ENCODE measurements at places on chromosomes 11 and 22.

DNA sequence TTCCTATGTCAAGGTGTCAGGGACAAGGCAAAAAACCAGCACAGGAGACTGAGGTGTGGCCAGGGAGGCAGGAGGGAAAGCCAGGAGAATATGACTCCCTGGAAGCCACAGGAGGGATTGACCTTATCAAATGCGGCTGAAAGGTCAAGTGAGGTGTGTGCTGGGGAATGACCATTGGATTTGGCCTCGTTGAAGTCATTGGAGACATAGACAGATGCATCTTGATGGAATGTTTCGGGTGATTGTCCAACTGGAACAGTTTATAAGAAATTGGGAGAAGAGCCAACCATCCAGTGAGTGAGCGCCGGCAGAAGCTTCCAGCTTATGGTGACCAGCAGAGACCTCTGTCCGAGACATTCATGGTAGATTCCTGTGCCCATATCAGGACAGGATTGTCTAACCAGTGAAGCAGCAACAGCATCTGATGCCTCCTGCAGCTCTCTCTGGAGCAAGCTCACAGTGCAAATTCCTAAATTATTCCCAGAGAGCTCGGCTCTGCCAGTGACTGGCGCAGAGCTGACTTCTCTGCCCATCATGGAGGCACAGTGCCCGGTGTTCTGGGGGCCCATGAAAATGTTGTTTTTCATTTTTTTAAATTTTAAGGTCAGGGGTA lies 95.4 kb downstream of the MYO18B start:
- no peak for DNase-seq

- no peak for DNase-seq
Measured at GRCh38 chr22:23108249-23109078, 33.3 kb downstream of the RSPH14 start.

DNA sequence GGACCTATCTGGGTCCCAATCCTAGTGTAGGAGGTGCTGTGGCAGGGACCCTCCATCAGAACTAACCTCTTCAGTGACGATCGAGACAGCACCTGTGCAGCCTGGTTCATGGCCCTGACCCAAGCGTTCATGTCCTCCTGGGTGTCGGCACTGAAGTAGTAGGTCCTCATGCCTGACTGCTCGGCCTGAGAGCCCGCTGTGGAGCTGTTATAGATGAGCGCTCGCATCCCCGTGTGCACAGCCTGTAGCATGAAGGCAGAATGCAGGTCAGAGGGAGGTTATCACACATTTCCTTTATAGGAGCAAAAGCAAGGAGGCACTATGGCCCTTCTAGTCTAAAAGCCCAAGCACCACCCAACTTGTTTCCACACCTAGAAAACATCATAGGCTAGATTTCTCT lies 103.0 kb downstream of the C11orf58 start:
- no peak for DNase-seq

DNA sequence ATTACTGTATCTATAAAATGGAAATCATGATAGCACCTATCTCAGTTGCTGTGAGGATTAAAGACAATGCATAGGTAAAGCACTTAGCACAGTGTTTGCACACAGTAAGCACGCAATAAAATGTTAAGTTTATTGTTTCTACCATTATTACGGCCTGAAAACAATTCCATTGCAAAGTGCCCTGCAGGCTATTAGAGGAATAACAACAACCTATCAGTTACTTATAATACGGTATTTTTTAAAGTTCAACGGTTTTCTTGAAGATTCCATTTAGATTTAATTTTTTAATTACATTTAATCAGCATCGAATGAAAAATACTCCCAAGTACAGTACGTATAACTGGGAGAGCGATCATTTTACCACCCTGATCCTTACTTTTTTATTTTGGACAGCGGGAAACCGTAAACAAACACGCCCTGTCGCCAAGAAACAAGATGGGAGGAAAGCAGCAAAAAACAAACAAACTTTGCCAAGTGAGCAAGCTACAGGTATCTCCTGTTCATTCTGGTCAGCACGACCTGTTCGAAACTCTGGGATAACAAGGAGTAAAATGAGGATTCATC lies 893 bp downstream of the SLC36A4 start:
- no peak for DNase-seq

- no peak for DNase-seq
Measured at GRCh38 chr11:65445101-65445603, 22.6 kb downstream of the NEAT1 start.

GRCh38 chr22:19769393-19769715 lies 8.8 kb downstream of the TBX1 start:
- DNase-seq, result no peak

DNA sequence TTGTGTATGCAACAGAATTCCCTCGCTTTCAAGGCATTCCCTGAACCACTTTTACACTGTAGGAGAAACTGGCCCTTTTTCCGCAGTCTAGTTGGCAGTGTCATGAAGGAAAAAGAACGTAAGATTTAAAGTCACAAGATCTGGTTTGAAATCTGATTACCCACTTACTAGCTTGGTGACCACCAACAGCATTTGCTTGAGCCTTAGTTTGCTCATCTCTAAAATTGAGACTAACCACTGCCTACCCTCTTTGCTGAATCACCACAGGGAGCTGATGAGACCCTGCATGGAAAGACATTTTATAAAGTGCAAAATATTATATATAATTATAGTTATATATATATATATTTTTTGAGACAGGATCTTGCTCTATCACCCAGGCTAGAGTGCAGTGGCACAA lies 39.4 kb downstream of the SYTL2 start:
- DNase-seq, result no peak

- DNase-seq, result no peak
Measured at GRCh38 chr22:23149743-23150238, 4.5 kb downstream of the RAB36 start.

DNA sequence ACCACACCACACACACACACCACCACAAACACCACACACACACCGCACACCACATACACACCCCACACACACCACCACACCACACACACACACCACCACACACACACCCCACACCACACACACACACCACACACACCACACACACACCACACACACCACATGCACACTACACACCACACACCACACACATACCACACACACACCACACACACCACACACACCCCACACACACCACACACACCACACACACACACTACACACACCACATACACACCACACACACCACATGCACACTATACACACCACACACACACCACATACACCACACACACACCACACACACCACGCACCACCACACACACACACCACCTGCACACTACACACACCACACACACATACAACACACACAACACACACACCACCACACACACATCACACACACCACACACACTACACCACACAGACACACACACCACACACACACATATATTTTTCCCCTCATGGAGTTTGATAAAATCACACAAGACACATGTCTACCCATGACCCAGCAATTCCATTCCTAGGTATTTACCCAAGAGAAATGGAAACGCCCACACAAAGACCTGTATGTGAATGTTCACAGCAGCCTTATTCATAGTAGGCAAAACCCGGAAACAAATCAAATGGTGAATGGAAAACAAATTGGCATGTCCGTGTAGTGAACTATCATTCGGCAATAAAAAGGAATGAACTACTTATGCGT lies 14.3 kb downstream of the CD5 start:
- no peak for DNase-seq

DNA sequence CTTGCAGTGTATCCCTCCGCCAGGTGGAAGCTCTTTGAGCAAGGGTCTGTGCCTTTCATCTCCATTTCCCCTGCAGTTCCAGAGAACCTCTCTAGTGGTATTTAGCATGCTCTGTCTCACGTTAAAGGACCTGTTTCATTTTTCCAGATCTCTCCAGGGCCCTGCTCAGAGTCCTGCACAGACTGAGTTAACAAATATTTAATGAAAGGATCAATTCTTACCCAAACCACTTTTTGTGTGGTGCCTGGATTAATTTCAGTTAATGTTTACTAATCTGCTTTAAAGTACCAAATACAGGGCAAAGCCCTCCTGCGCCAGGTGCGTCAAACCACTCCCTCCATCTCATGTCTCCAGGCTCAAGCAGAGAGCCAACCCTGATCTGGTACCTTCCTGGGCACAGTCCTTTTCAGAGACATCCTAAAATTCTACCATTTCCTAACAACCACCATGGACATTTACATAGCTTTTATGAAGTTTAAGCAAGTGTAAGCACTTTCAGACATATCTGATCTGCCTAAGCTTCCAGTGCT lies 18.7 kb upstream of the ACER3 start:
- no peak for DNase-seq

- peak; percentile 68 for DNase-seq
Measured at GRCh38 chr11:46445920-46446771, 54.6 kb upstream of the CHRM4 start.

GRCh38 chr11:76177250-76177686 lies 29.0 kb downstream of the WNT11 start:
- DNase-seq, result no peak

- no peak for DNase-seq
Measured at GRCh38 chr22:45421349-45422055, 8.0 kb downstream of the RIBC2 start.

DNA sequence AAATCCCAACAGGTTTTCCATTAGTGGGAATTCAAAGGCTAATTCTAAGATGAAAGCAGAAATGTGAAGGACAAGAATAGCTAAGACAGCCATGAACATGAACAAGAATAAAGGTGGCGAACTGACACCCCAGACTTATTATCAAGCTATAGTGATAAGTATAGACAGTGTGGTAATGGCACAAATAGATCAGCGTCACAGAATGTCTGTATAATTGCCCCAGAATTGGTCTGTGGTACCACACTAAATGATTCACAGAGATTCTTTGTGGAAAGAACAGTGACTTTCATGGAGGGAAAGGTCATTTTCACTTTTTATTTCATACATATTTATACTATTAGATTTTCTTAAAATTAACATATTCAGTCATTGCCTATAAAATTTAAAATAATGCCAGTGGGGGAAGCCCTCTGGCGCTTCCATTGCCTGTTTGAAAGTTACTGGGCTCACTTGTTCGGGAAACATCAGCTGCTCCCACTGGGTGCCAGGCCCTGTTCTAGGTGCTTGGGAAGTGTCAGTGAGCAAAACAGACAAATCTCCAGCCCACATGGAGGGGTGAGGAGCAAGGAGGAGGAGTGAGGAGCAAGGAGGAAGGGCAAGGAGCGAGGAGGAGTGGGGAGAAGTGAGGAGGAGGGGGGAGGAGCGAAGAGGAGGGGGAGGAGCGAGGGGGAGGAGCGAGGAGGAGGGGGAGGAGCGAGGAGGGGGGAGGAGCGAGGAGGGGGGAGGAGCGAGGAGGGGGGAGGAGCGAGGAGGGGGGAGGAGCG lies 11.3 kb upstream of the NLRP6 start:
- no peak for DNase-seq

DNA sequence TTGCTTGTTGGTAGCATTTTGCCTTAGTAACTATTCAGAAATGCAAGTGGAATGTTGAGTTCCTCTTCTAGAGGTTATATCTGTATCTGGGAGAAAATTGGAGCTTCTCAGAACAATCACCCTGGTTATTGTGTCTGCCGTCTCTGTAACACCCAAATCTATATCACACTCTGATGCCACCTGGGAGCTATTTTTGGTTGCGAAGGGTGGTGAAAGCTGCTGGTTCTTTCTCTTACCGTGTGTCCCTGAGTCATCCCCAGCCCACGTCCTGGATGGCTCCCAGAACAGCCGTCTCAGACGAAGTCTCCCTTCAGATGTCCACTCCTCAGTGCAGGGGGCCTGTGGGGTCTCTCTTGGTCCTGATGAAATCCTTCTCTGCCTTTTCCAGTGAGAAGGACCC lies 83.5 kb downstream of the C22orf31 start:
- DNase-seq, result no peak

DNA sequence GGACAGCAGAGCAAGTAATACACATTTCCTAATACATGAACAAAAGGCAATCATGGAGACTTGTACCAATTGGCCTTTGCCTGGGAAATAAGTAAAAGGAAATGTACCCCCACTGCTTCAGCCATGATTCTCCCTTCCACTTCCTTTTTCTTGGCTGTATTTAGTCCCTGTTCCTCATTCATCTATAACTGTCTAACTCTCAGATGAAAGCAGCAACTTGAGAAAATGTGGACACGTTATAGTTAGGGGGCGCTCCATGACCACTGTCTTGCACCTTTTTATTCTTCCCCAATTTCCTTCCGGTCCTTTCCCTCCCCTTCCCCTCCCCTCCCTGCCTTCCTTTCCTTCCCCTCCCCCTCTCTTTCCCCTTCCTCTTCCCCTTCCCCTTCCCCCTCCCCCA lies 61.3 kb upstream of the BARX2 start:
- DNase-seq, result no peak

- no peak for DNase-seq
Measured at GRCh38 chr11:100927579-100927978, 202.0 kb downstream of the PGR start.

GRCh38 chr22:45006111-45006963 lies 3.5 kb downstream of the PHF21B start:
- DNase-seq, result no peak

DNA sequence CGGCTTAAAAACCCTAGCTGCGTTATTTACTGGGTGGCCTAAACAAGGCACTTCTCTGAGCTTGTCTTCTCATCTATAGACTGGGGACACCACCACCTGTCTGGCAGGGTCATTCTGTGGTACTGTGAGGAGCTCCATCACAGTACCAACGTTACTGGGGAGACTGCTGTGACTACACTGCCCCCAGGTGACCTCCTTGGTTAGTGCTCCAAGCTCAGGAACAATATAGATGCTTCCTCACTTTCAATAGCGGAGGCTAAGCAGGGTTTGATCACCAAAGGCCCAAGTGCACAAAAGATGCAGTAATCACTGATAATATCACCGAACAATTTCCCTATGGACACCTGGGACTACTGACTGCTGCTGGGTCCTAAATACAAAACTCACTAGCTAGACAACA lies 18.8 kb downstream of the PRPF19 start:
- DNase-seq, result peak; percentile 87

DNA sequence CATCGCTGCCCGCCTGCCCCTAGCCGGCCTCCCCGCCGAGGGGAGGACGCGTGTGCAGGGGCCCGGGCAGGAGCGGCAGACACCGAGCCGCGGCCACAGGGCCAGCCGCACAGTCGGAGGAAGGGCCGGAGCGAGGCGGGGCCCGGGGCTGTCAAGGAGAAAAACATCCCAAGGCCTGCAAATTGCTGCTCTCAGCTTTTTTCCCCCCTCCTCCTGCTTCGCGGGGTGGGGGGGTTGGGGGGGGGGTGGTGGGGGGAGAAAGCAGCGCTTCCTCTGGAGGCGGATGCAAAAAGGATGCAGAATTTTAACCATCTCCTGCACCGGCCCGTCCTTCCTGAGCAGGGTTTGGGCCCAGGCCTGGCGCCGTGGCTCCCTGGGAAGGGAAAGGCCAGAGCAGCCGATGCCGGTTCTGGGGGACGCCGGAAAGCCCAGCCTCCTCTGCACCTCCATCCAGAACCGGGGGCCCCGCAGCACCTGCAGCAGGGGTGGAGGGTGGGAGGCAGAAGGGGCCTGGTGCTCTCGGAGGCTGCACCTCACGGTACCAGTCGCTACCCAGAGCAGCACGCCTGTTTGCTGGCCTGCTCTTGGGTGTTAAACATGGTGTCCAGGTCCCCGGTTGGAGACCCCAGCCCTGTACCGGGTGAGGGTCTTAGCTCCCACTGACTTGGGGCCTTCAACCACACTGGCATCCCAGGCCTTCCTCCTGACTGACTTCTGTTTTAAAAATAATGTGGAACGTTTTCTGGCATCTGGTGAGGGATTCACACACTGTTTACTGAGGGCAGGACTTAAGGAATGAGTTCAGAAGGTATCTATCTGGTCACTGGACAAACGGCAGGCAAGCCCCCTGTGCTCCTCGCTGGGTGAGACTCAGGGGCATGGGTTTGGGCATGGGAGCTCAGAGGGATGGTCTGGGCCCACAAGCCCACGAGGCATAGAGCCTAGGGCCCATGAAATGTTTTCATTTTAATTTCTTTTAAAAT lies 77.4 kb upstream of the WNT7B start:
- DNase-seq, result no peak

GRCh38 chr22:22507743-22508273 lies 734 bp downstream of the ZNF280B start:
- DNase-seq, result no peak

GRCh38 chr11:122253589-122254231 lies 137.7 kb upstream of the BLID start:
- no peak for DNase-seq

Measured in NCI-H1092 (cell line).